ENCODE measurements at places on chromosomes 2 and 18.
A peak's percentile ranks its signal among the peaks of the same experiment; 100 is the strongest.

DNA sequence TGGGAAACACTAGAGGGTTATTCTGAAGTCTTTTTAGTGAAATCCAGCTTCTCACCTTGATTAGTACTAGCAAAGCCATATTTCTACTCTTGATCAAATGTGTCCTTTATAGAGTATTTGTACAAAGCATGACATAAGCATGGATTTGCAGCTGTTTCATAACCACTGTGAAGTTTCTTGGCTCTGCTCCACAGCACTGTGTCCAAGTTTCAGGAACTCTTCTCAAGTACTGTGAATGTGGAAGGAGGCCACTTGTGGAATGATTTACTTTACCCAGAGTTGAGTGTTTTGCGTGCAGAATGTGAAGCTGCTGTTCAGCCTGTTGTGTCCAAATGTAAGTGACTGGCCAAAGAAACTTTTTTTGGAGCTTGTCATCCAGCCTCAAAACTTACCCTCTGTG is 16.2 kb upstream of the MAPRE2 start:
- DNase-seq: peak; percentile 35

- DNase-seq: peak; percentile 84
Observed at GRCh38 chr2:108607706-108608301, 73.5 kb downstream of the LIMS1 start.

DNA sequence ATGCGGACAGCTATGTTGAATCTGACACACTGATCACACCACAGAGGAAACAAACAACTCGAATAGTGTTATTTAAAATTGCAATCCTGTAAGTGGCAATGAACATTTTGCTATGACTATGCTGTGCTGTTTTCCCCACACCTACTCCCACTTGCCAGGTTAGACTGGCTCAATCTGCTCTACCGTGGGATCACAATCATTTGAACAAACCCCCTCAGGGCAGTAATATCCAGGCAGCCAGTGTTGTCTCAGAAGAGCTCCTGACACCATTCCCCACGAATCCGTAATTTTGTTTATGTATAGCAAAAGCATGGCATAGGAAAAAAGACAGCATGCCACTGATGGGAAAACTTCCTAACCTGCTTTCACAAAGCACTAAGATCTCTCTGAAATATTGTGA is 284.3 kb downstream of the ERBB4 start:
- no peak for DNase-seq

DNA sequence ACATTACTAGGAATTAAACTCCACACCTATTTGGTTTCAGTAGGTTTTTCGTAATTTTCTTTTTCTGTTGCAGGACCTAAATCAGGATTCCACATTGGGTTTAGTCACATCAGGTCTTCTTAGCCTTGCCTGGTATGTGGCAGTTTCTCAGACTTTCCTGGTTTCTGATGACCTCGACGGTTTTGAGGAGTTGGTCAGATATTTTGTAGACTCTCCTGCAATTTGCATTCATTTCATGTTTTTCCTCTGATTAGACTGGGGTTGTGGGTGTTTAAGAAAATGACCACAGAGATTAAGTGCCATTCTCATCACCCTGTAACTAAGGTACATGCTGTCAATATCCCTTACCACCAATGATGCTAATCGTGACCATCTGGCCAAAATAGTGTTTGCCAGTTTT is 97.3 kb upstream of the ST6GAL2 start:
- no peak for DNase-seq

DNA sequence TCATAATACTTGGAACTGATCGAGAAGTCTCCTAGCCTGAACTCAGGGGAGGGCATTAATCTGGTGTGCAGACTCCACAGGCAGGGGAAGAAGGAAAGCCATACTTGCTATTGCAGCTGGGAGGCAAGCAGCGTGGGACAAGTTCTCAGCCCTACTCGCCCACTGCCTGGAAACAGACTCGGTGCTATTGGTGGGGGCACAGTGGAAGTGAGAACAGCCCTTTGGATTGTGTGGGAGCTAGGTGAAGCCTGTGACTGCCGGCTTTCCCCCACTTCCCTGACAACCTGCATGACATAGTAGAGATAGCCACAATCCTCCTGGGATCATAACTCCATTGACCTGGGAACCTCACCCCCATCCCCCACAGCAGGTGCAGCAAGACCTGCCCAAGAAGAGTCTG is 301.3 kb downstream of the RIT2 start:
- DNase-seq: no peak

- no peak for DNase-seq
Observed at GRCh38 chr2:48799601-48800000, 44.1 kb upstream of the LHCGR start.

DNA sequence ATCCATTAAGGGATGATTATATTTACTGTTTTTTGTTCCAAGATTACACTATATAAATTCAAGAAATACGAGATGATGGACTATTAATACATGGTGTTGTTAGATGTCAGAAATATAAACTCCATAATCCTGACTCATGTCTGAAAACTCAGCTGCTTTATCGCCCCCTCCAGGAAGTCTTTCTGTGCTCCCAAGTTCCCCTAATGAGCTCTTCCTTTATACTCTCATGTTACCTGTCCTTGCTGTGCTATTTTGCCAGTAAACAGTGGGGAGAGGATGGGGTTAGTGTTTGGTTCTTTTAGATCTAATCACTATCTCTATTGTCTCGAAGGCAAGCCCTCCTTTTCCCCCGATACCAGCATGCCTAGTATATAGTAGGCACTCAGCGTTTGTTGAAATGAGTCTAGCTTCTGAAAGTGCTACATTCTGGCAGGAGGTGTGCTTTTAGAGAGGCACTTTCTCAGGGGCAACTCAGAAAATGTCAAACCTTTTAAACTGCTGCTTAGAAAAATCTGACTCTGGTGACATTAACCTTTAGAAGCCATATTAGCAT is 21.4 kb upstream of the BARD1 start:
- peak; percentile 54 for DNase-seq

- no peak for DNase-seq
Observed at GRCh38 chr2:113167115-113167932, 6.4 kb upstream of the PSD4 start.

- no peak for DNase-seq
Observed at GRCh38 chr2:41933046-41933420, 114.8 kb upstream of the PKDCC start.

DNA sequence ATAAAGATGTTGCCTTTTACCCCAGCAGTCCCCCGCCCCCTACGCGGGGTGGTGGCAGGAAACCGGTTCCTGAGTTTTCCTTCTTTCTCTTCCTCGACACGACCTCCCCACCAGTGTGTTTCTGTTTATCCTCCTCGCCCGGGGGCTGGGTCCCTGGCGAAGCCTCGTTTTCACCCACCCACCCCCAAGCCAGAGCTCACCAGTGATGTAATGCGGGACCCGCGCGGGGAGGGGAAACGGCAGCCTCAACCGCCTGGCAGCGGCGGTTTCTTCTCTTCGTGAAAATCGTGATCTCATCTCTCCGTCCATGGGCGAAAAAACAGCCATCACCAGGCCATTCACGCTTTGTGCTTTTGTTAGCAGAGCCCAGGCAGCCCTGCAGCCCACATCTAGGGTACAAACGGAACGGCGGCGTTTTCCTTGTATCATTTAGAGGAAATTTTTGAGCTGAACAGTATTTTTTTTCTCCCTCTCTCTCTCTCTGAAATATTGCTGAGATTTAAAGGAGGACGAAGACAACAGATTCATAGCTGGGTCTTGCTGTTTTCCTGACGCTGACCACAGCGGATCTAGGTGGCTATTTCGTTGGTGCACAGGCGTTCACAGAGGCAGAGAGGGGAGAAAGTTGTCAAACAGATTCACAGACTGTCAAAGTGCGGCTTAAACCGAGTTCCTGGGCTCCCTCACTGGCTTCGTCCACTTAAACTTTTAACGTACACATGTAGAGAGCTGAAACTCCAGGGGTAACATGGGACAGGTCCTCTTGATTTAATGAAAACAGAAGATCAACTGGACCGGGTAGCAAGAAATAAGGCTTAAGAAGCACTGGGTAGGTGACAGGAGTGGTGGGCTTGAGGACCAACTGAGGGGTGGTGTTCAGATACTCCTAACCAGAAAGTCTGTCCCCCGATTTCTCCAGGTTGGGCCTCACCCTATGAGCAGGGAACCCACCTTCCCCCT is 21.9 kb upstream of the PAX3 start:
- DNase-seq: peak; percentile 40

DNA sequence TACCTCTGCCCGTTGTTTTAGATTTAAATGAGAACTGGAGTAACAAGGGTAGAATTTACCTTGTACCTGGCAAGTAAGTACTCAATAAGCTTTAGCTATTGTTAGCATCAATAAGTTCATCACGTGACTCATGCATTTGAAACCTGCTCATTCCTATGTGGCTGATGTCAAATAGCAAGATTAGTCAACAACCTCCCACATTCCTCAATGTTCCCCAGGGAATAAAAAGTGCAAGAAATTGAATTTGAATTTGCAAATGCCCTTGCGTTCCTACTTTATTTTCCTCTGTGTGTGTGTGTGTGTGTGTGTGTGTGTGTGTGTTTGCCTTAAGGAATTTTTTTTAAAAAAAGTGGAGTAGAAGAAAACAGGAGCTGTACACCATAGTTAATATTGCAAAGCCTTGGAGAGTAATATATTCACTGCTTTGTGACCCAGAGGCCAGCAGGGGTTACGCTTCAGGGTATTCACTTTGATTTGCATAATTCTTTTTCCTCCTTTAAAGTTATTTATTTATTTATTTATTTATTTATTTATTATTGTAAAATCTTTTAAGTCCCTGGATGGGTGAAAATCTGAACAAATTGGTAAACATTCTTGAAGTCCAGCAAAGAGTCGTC is 43.9 kb upstream of the DNAH7 start:
- peak; percentile 71 for DNase-seq

GRCh38 chr2:34534761-34535160 is 935.7 kb upstream of the FAM98A start:
- DNase-seq: no peak

DNA sequence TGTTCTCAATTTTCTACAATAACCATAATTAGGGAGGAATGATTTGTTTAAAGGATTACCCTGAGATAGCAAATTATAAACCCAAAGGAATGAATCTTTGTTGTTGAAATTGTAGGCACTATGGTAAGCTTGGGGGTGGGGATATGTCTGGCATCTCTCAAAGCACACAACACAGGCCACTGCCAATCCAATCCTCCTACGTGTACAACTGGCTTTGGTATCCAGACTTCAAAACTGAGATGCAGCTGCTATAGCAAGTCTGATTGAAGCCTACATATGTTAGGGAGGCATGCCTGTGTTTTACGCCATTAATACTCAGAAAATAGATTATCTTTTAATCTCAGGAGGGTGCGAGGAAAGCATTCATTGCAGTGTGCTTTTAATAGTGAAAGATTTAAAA is 5.9 kb upstream of the NCOA1 start:
- no peak for DNase-seq

GRCh38 chr2:231680285-231680991 is 27.9 kb upstream of the PTMA start:
- no peak for DNase-seq

DNA sequence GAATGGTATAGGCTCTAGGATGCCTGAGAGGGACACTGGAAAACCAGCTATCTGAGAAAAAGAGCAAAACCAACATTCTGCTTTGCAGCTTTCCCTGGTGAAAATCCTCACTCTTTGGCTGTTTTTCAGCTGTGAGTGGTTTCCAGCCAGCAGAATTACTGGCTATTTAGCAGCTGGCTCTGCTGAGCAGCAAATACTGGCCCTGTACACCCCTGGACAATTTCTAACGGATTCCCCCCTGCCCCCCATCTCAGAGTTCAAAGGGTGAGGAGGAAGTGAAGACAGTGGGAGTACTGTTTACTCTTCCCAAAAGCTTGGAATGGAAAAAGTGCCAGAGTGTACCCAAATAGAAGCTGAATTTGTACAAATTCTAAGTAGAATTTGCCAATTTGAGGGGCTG is 26.1 kb upstream of the IMP4 start:
- no peak for DNase-seq

DNA sequence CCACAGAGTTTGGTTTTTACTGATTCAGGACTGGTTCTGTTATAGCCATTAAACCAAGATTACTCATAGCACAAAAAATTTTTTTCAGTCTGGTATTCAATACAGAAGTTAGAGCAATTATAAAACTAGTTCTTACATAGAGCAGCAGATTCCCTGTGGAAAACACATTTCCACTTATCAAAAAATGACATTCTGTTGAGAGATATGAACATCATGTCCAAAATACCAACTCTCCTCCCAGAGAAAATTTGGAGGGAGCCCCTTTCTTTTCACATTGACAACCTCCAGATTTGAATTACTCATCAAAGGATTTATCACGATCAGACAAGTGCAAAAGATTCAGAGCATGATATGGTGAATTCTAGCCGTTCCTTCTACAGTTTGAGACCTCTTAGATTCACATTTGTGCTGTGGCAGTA is 126.8 kb upstream of the SERPINE2 start:
- DNase-seq: no peak

- DNase-seq: peak; percentile 60
Observed at GRCh38 chr2:227325839-227326195, 766 bp downstream of the MFF start.

DNA sequence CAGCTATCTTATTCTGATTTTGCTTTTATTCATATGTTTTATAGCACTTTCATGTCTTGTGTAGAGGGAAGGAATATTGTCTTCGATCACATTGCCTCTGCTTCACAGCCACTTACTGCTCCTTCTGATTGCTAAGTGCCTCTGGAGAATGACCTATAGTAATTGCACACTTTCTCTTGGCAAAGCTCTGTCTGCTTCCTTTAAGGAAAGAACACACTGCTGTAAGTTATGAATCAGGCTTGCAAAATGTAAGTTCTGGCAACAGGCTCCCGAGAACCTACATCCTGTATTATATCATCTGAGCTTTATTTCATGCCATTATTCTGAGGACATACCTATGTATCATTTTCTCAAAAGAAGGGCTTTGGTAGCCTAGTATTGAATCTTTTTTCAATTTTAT is 170.7 kb downstream of the ZNF804A start:
- peak; percentile 61 for DNase-seq

GRCh38 chr2:239679755-239680154 is 278.9 kb upstream of the HDAC4 start:
- no peak for DNase-seq

DNA sequence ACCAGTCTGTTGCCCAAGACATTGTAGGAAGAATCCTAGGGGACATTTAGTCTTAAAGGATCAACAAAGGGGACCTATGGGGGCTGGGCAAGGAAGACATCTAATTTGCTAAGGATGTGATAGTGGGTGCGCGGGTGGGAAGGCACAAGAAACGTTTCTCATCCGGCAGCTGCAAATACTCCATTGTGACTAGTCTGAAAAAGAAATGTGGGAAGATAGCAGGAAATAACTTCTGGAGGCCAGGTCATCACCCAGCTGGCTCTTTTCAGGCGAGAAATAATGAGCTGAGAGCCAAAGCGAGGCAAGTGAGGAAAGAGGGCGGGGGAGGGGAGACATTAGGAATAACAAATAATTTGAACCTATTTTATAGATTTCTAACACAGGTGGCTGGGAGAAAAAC is 70.3 kb upstream of the NCK2 start:
- DNase-seq: no peak

GRCh38 chr2:96137321-96138178 is 752 bp downstream of the ASTL start:
- DNase-seq: no peak

DNA sequence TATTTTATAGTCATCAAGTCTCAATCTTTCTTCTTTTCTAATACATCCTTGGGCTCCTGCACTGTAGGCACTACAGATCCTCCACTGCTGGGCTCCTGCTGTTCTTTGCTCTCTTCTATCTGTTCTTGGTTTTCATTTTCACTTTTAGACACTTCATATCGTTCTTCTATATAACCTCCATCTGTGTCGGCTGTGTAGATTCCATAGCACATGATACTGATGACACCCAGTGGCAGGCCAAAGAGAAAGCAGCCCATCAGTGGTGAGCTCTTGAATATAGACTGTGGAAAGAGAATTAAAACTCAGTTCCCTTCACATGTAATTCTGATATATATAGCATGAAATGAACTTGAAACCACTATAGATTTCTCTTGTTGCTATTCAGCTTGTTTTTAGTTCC is 38.0 kb downstream of the TMX3 start:
- no peak for DNase-seq
